ENCODE measurements at places on chromosomes 6 and 20. TPM values are rescaled to one million over a fixed set of nuclear protein-coding genes. Genes with fewer than 3 reads are reported as not detected.

DNA sequence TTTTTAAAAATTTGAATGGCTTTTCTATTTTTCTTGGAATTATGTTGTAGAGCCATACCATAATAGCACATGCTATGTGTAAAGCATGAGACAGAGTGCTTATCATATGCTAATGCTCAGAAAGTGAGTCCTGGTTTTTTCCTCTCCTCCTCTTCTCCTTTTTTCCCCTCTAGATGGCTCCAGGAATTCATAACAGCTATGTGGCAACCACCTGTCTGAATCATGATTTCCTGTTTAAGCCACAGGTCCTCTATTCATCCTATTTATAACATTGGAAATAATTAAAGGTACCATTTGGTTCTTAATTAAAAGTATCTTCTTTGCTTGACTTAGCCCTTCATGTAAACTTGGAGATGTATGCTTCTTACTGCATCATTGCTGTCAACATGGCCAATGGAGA is 260.0 kb upstream of the MAP3K7 start:
- no peak overlapping the region for H3K27ac ChIP-seq
- H3K27me3 ChIP-seq = no peaks in the 10 kb centered on the region
- no peaks in the 10 kb centered on the region for H3K4me1 ChIP-seq
- no peak overlapping the region for H3K4me3 ChIP-seq

PACRG gene
- total RNA-seq = 0.64 TPM

- H3K4me3 ChIP-seq = no peak overlapping the region
- H3K36me3 ChIP-seq = no peaks in the 10 kb centered on the region
- no peaks in the 10 kb centered on the region for H3K4me1 ChIP-seq
Observed at GRCh38 chr6:6784514-6785162, 196.1 kb downstream of the LY86 start.

- H3K27ac ChIP-seq = no peak overlapping the region
- no peaks in the 10 kb centered on the region for H3K4me1 ChIP-seq
Observed at GRCh38 chr6:75235271-75235670, 8.3 kb downstream of the COX7A2 start.

NR2E1 gene
- 0.33 TPM for total RNA-seq

IYD gene
- total RNA-seq = 0.29 TPM

SLC13A3 gene
- 2.9 TPM for total RNA-seq

GRCh38 chr6:118558464-118559217 is 10.5 kb downstream of the PLN start:
- no peaks in the 10 kb centered on the region for H3K36me3 ChIP-seq
- no peaks in the 10 kb centered on the region for H3K27me3 ChIP-seq
- H3K27ac ChIP-seq = no peak overlapping the region
- no peaks in the 10 kb centered on the region for H3K4me1 ChIP-seq
- no peak for DNase-seq

HLA-DOA gene
- total RNA-seq = 2.1 TPM

DNA sequence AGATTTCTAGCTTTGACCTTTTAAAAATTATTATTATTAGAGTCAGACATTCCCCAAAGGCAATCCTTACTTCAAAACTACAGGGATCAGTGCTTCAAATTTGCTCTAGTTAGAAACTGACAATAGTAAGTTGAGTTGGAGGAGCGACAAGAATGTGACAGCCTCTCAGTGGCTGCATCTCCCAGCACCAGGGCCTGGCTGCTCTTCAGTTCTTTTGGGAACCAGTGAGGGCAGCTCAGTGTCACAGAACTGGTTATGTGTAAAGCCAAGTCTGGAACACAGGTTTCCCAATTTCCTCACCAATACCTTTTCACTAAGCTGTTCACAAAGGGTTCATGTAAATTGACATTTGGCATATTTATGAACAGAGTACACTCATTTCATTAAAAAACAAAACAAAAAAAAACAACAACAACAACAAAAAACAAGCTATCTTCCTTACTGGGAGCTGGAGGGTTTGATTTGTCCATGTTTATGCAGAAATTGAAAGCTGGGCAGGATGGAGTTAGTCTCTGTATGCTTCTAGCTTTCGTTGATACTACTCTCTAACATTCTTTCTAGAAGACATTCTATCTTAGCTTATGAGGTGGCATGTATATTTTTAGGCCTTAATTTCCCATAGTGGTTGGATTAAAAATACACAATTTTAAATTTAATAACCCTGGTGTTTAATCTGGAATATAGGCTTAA is 95.0 kb downstream of the SAMD5 start:
- peak overlapping the region; percentile 25 for H3K27ac ChIP-seq
- no peak for DNase-seq
- H3K27me3 ChIP-seq = no peaks in the 10 kb centered on the region
- no peaks in the 10 kb centered on the region for H3K4me1 ChIP-seq

DNA sequence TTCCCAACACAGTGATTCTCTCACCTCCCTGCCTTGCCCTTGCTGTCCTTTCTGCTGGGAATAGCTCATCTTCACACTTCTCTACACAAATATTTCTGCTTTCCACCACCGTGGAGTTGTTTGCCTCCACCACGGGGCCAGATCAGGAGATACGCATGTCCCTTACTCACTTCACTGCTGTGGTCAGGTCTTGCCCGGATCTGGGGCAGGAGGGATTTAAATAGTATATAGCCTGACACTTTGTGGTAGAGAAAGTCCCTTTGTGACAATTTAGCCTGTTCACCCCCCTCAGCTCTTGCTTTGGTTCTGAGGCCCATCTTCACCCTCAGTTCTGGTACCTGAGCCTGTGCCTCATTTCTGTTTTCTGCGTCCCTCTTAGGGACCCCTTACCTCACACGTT is 92.6 kb upstream of the PREP start:
- peaks cover 6% of the 10 kb centered on the region for H3K4me1 ChIP-seq
- no peaks in the 10 kb centered on the region for H3K36me3 ChIP-seq
- DNase-seq = no peak
- H3K27ac ChIP-seq = no peak overlapping the region
- H3K27me3 ChIP-seq = no peaks in the 10 kb centered on the region

DNA sequence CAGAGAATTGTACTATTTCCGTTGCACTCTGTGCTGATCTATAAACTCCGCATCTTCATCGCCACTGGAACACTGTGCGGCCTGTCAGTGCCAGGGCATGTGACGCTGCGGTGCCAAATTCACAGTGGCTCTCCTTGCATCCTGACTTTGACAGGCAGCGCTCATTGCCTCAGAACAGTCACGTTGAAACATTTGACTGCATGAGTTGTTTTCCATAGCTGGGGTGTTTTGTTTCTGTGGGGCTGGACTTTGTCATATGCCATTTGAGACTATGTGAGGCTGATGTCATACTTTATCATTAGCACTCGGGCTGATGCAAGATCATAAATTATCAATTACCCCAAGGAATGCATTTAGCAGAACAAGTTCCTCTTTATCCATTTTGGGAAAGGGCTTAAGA is 32.7 kb downstream of the CFAP61 start:
- H3K27ac ChIP-seq = peak overlapping the region; percentile 48
- no peaks in the 10 kb centered on the region for H3K36me3 ChIP-seq
- no peak for DNase-seq
- no peaks in the 10 kb centered on the region for H3K4me1 ChIP-seq
- H3K4me3 ChIP-seq = no peak overlapping the region

PPARD gene
- 7.2 TPM for total RNA-seq

GRCh38 chr6:38269461-38270172 is 370.1 kb downstream of the BTBD9 start:
- no peaks in the 10 kb centered on the region for H3K4me1 ChIP-seq
- no peak overlapping the region for H3K27ac ChIP-seq
- no peaks in the 10 kb centered on the region for H3K36me3 ChIP-seq
- no peak overlapping the region for H3K4me3 ChIP-seq
- H3K27me3 ChIP-seq = no peaks in the 10 kb centered on the region

GRCh38 chr6:706146-706545 is 13.2 kb upstream of the EXOC2 start:
- H3K27me3 ChIP-seq = no peaks in the 10 kb centered on the region
- no peaks in the 10 kb centered on the region for H3K4me1 ChIP-seq
- no peaks in the 10 kb centered on the region for H3K36me3 ChIP-seq
- H3K4me3 ChIP-seq = no peak overlapping the region
- DNase-seq = no peak

ADGRB3 gene
- total RNA-seq = 1.2 TPM

- H3K27ac ChIP-seq = no peak overlapping the region
- no peak overlapping the region for H3K4me3 ChIP-seq
- H3K4me1 ChIP-seq = no peaks in the 10 kb centered on the region
- H3K36me3 ChIP-seq = no peaks in the 10 kb centered on the region
Observed at GRCh38 chr6:152648105-152648504, 10.9 kb upstream of the SYNE1 start.

DNA sequence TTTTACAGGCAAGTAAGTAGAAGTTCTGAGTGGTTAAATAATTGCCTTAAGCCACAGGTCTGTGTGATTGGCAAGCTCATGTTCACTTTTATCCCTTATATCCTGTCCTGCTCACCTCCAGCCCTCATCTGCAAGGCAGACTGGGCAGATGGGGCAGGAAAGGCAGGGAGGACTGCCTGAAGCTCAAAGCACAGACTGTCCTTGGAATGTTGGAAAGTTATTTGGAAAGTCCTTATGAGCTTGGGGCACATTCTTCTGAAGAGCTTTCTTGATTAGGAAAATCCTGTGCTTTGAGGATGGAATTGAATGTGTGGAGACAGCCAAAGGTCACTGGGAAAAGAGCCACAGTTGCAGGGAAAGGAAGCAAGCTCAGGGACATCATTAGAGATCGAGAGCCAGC is 48.9 kb upstream of the STK35 start:
- DNase-seq = peak; percentile 19
- H3K36me3 ChIP-seq = no peaks in the 10 kb centered on the region
- H3K4me1 ChIP-seq = no peaks in the 10 kb centered on the region
- no peak overlapping the region for H3K4me3 ChIP-seq

SLC17A2 gene
- not detected for total RNA-seq

GRCh38 chr6:28176373-28176772 is 34.7 kb downstream of the ZKSCAN8 start:
- H3K4me1 ChIP-seq = no peaks in the 10 kb centered on the region
- DNase-seq = no peak
- H3K36me3 ChIP-seq = no peaks in the 10 kb centered on the region
- no peak overlapping the region for H3K27ac ChIP-seq
- H3K4me3 ChIP-seq = no peak overlapping the region

DNA sequence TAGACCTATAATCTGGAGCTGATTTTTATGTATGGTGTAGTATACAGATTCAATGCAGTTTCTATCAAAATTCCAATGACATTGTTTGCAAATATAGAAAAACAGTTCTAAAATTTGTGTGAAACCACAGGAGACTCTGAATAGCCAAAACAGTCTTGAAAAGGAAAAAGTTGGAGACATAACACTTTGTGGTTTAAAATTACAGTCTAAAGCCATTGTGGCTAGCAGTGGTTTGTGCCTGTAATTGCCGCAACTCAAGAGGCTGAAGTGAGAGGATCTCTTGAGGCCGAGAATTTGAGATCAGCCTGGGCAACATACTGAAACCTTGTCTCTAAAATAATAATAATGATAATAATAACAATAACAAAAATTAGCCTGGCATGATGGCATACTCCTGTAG is 213.7 kb downstream of the CDKAL1 start:
- DNase-seq = no peak
- no peak overlapping the region for H3K27ac ChIP-seq
- H3K4me3 ChIP-seq = no peak overlapping the region
- H3K4me1 ChIP-seq = no peaks in the 10 kb centered on the region
- H3K27me3 ChIP-seq = no peaks in the 10 kb centered on the region

JAG1 gene
- total RNA-seq = 97.9 TPM

GRCh38 chr6:41283600-41283999 is 2.9 kb downstream of the TREM1 start:
- H3K4me1 ChIP-seq = no peaks in the 10 kb centered on the region
- H3K36me3 ChIP-seq = no peaks in the 10 kb centered on the region
- H3K27ac ChIP-seq = no peak overlapping the region

GRCh38 chr6:8441452-8441851 is 6.1 kb upstream of the SLC35B3 start:
- H3K36me3 ChIP-seq = no peaks in the 10 kb centered on the region
- H3K27ac ChIP-seq = no peak overlapping the region
- no peaks in the 10 kb centered on the region for H3K4me1 ChIP-seq
- no peak for DNase-seq

GRCh38 chr6:15493437-15494168 is 169.2 kb downstream of the DTNBP1 start:
- peaks cover 2% of the 10 kb centered on the region for H3K4me1 ChIP-seq
- no peaks in the 10 kb centered on the region for H3K36me3 ChIP-seq
- no peak overlapping the region for H3K4me3 ChIP-seq

GRCh38 chr6:46170357-46171289 is at the start of gene ENPP5:
Gene ENPP5, minus strand, starts transcription at chr6:46170980. Its CDS starts 2,718 bp downstream, at chr6:46168262.
- DNase-seq = peak; percentile 85
- no peaks in the 10 kb centered on the region for H3K27me3 ChIP-seq
- no peaks in the 10 kb centered on the region for H3K36me3 ChIP-seq
- H3K4me3 ChIP-seq = peak within 1 kb of the TSS; percentile 82
- no peaks in the 10 kb centered on the region for H3K4me1 ChIP-seq

- H3K4me1 ChIP-seq = no peaks in the 10 kb centered on the region
- H3K36me3 ChIP-seq = no peaks in the 10 kb centered on the region
- H3K27ac ChIP-seq = no peak overlapping the region
- DNase-seq = no peak
Observed at GRCh38 chr6:9020001-9020400, 584.7 kb upstream of the SLC35B3 start.

PI16 gene
- 5.2 TPM for total RNA-seq

GRCh38 chr20:63714858-63715257 is 7.0 kb downstream of the ZGPAT start:
- H3K36me3 ChIP-seq = no peaks in the 10 kb centered on the region
- no peaks in the 10 kb centered on the region for H3K4me1 ChIP-seq
- H3K4me3 ChIP-seq = no peak overlapping the region

DNA sequence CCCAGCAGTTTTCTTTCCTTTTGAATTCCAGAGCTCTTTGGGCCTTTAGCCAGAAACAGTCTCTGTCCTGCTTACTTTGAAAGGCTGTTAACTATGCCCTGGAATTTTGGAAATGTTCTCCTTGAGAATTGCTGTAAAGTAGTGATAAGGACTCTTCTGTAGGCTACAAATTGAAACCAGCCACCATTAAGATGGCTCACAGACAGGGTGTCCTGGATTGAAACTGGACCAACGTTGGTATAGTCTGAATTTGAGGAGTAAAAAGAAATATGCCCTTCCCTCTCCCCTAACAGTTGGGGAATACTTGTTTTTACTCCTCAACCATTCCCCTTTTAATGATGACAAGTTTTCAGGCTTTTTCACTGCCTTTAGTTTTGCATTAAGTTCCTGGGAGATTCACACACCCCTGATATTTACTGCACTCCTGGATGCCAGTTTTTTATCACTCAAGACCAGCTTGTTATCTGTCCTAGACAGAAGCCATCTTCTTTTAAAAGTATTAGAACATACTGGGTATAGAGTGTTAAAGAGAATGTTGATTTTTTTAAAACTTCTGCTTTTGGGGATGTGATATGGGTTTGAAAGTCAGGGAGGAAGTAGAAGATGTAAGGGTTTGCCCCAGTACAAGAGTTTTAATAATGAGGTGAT is 21.9 kb downstream of the TOP1 start:
- peaks cover 3% of the 10 kb centered on the region for H3K4me1 ChIP-seq
- H3K36me3 ChIP-seq = no peaks in the 10 kb centered on the region
- peak overlapping the region; percentile 23 for H3K27ac ChIP-seq

Measured in breast epithelium (tissue), 4 donors.